Large intestine (tissue), 12 donors: ENCODE measurements at places on chromosomes 3 and 15.

- no peak for DNase-seq
These were observed 175.7 kb upstream of the ADAMTS9 start for GRCh38 chr3:64863226-64864212.

- no peak for DNase-seq
These were observed 12.4 kb downstream of the RTF1 start for GRCh38 chr15:41429003-41429890.

DNA sequence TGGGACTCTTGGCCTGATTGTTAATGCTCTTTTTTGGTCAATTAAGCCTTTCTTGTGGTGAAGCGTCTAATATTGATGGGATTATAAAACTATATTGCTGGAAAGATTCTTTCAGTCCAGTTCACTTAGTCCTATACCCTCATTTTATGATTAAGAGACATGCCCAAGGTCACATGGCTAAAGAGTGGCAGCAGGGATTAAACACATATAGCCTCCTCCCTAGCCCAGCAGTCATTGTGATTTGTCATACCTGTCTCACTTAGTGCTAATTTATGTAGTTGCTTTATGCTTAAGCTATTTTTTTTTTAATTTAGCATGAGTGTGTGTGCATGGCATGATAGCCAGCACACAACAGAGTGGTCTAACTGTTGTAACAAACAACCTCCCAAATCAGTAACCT, 9.5 kb downstream of the PARP14 start:
- DNase-seq: no peak

DNA sequence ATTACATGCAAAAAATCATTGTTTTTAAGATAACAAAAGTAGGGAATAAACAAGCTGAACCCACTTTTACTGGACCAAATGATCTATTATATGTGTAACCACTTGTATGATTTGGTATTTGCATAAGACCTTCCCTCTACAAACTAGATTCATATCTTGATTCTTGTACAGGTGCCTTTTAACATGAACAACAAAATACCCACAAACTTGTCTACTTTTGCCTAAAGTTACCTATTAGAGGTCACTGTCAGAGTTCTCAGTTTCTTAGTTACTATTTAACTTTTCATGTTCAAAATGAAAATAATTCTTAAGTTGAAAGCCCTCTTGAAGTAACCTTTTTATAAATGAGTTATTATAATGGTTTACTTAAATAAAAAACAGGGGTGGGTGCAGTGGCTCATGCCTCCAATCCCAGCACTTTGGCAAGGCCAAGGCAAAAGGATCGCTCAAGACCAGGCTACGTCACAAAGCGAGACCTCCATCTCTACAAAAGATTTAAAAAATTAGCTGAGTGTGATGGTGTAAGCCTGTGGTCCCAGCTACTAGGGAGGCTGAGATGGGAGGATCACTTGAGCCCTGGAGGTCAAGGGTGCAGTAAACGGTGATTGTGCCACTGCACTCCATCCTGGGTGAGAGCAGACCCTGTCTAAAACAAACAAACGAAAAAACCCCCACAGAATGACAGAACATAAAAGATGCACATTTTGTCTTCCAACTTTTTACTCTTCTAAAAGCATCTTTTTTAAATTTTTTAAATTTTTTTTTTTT, 16.0 kb downstream of the ACTR8 start:
- no peak for DNase-seq

DNA sequence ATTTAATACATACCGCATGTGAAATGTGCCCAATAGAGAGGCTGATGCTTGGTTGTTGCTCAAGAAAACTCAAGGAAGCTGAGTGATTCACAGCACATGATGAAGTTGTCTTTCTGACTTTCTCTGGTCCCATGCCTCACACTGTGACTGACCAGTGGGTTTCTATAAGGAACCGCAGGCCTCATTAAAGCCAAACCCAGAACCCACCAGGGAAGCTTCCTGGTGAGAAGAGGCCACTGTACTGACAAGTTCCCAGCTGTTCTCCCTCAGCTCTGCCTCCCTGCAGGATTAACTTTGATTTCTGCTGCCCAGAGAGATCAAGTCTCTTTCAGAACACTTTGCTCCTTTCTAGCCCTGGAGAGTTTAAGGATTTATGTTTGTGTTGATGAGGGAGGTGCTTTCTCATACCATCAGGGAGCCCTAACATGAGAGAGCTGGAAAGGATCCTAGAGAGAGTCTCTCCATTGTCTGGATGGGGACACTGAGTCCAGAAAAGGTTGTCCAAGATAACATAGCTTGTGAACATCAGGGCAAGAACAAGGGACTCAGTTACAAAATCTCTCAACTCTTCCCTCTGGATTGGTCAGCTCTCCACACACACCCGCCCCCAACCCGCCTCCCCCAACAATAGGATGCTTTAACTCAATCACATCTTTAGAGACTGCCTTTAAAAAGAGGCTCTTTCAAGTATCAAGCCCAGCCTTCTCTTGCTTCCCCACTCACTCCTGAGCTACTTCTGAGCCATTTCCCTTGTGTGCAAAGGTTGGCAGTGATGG, 303.2 kb upstream of the TLE3 start:
- no peak for DNase-seq

DNA sequence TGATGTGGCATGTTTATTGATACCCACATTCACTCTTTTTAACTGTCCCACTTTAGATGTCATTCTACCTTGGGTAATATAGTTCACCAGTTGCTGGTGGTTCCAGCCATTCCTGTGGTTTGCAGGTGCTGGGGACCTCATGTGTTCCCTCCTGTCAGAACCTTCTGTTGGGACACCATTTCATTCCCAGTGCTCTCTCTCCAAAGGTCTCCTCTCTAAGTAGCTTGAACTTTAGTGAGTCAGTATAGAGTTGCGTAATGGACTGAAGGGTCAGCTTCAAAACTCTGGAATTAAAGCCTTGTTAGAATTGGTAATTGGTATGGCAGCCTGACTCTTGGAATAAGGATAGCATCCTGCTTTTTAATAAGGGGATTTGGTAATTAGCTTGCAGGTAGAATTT, 108.5 kb downstream of the PLCL2 start:
- no peak for DNase-seq

DNA sequence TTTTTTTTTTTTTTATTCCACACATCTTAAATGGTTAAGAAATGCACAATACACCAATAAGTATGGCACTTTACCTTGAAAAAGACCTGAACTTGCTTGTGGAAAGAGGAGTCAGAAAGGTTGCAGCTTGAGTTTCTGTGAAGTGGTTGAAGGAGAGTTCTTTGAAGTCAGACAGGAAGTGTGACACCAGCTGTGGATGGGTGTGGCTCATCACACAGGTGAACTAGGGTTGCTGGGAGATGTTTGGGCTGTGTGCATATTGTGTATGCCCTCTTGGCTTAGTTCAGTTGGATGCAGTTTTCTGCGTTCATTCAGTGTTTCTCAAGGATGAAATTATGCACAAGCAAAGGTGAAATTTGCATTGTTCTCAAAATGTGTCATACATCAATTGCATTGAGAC, 6.3 kb downstream of the AEN start:
- no peak for DNase-seq

DNA sequence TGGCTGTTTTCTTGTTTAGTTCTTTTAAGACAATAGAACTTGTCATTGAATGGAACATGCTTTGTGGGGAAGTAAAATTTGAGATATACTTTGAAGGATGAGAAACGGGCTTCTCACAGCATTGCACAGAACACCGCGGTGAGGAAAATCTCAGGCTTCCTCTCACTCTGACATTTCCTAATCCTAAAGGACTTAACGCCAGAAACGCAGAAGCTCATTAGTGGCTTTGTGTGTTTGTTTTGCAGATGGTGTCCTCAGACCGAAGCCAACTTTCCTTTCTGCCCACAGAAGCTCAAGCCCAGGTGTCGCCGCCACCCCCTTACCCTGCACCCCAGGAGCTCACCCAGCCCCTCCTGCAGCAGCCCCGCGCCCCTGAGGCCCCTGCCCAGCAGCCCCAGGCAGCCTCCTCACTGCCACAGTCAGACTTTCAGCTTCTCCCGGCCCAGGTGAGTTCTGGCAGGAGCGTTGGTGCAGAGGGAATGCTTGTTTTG, 78.9 kb upstream of the BLM start:
- DNase-seq: no peak

DNA sequence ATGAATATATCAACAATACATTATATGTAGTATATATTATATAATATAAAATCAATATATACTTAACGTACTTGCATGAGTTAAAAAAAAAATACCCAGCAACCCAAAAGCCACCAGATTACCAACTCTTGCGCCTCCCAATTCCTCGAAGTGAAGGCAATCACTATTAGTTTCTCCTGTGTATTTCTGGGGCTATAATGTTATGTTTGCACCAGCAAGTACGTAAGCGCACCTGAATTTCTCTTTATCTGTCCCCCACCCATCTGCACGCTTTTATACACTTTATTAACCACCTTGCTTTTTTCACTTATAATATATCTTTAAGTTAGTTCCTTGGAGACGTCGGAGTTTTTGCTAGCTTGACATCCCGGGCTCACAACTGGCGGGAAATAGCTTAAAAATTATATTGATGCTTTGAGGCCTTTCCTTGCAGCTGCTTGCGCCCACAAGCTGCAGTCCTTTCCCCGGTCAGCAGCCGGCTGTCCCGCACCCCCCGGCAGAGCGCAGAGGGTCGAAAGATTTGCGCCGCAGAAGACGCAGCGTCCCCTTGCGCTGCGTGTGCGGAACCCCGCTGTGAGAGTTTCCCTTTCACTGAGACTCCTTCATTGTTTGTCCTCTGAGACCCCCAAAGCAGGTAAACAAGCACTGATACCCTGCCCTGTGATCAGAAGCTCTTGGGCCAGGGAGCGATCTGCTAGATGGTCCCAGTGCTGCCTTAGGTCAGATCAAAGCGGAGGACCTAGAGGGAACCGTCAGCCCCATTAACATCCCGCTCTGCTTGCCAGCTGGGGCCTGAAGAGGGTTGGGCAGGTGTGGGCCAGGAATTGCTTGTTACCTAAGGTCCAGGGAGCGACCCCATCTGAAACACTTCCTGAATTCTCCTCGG, 8.9 kb upstream of the EOMES start:
- DNase-seq: no peak

DNA sequence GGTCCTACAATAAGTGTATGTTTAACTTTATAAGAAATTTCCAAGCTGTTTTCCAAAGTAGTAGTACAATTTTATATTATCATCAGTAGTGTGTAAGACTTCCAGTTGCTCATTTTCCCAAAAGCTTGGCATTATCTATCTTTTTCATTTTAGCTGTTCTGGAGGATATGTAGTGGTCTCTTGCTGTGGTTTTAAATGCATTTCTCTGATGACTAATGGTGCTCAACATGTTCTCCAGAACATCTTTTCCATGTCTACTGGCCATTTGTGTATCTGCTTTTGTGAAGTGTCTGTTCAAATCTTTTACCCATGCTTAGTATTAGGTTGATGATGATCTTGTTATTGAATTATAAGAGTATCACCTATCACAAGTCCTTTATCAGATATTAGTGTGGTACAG, 13.3 kb downstream of the BCL2A1 start:
- DNase-seq: no peak

- no peak for DNase-seq
These were observed 84.9 kb downstream of the EDEM1 start for GRCh38 chr3:5272387-5272786.

DNA sequence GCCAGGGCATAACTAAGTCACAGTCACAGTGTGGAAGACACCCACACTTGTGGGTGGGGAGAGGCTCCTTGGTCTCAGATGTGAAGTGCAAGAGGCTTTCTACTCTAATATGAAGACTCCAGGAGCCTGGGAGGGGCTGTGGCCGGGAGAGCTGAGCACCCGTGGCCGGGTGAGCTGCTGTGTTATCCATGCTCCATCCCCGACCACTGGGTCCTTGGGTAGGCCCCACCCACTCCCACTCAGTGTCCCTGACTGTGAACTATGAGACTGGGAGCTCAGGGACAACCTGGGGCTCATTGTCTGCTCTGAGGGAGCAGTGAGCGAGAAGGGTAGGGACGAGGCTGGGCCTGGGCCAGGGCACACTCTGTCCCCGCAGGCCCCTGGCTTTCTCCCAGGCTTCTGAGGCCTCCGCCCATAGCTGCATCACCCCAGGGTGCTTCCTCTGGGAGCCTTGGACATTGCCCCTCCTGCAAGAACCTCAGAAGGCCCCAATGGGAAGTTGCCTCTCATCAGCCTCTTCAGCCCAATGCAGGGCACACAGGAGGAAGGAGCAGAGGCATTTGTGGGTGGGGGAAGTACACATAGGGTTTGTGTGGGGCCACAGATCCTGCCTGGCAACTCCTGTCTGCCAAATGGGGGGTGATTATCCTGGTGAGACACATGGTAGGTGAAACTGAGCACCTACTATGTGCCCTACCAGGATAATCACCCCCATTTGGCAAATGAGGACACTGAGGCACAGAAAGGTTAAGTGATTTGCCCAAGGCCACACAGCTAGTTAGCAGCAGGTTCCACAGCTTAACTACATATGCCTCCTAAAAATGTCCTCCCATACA, 2.4 kb downstream of the ANPEP start:
- DNase-seq: peak; percentile 83

GRCh38 chr15:70835841-70836240, 18.1 kb downstream of the LARP6 start:
- no peak for DNase-seq

GRCh38 chr15:35929740-35930444, 383.9 kb upstream of the DPH6 start:
- no peak for DNase-seq

DNA sequence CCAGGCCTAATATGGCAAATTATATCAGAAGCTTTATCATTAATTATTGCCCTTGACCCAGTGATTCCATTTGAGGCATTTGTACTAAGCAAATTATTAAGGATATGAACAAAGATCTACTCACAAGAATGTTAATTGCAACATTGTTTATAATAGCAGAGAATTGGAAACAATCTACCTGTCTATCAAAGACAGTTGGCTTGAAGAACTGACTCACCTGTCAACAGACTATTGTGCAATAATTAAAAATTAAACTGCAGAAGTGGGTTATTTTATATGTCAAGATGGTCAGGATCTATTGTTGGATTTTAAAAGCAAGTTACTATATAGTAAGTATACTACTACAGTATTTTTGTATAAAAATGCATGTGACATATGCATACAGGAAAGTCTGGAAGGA, 6.7 kb upstream of the FETUB start:
- DNase-seq: no peak

DNA sequence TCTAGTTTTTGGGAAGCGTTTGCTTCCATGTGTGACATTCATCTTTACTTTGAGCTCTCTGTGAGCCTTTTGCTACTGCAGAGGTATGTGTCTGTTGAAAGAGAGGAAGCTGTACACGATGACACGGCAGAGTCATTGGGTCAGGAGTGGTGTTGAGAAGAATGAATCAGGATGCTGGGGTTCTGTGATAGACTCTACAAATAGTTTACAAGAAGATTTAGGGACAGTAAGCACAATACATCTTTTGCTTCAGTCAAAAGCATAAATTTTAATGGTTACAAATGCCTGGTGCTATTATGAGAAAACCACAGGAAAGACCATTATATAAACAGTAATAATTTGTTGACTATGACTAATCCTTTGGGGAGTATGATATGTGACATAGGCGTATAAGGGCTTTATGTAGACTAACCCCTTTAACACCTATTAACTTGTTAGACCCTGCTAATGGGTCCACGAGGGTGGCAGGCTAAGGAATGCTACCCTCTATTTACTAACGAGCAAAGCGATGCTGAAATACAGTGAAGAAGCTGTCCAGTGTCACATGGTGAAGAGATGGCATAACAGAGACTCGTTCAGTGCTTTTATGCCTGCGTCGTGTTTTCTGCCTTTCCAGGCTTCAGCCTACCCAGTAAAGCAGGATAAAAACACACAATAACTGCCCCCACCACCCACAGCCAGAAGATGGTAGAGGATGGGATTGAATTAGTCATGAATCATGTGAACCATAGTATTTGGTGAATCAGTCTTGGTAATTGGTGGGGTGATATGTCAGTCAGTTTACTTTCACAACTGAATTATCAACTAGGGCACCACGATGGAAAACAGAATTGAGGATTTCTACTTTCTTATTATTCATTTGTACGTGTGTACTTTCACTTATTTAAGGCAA, 118.8 kb downstream of the LPP start:
- no peak for DNase-seq
